ENCODE measurements at places on chromosomes 7 and 10.
A peak's percentile ranks its signal among the peaks of the same experiment; 100 is the strongest.

- DNase-seq, result no peak
Observed at GRCh38 chr7:30286749-30287148, 2.4 kb downstream of the ZNRF2 start.

- no peak for DNase-seq
Observed at GRCh38 chr10:100662067-100662466, 83.3 kb upstream of the PAX2 start.

DNA sequence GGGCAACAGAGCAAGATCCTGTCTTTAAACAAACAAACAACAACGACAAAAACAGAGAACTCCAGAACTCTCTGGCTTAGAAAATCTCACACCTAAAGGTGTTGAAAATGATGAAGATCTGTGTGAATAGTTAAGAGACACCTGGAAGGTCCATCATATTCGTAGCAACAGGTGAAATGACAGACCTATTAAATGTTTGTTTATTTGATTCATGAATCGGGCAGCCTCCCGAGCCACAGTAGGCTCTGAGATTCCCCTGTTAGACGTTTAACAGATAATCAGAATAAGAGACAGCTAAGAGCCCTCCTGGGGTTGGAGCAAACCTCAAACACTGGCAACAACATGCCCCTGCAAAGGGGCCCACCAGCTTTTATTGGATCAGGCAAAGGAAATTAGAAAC, 103.7 kb downstream of the LCOR start:
- DNase-seq, result no peak

GRCh38 chr7:25894902-25895791, 256.9 kb upstream of the NFE2L3 start:
- DNase-seq, result peak; percentile 47

GRCh38 chr10:43453266-43453831, 16.4 kb downstream of the ZNF487 start:
- DNase-seq, result no peak

DNA sequence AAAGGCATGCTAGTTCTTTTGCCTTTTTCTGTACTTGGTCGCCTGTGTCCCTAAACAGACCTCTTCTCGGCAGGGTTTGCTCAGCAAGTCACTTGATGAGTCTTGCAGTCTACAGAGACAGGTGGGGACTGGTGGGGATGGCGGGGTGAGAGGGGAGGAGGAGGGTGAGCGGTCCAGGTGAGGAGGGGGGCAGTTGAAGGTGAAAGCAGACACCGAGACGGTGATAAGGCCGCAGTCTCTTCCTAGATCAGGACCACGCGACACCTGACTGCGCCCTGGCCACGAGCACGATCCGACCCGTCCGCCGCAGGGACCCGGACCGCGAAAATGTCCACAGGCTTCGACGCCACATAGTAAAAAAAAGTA, 566 bp downstream of the ASNS start:
- no peak for DNase-seq

DNA sequence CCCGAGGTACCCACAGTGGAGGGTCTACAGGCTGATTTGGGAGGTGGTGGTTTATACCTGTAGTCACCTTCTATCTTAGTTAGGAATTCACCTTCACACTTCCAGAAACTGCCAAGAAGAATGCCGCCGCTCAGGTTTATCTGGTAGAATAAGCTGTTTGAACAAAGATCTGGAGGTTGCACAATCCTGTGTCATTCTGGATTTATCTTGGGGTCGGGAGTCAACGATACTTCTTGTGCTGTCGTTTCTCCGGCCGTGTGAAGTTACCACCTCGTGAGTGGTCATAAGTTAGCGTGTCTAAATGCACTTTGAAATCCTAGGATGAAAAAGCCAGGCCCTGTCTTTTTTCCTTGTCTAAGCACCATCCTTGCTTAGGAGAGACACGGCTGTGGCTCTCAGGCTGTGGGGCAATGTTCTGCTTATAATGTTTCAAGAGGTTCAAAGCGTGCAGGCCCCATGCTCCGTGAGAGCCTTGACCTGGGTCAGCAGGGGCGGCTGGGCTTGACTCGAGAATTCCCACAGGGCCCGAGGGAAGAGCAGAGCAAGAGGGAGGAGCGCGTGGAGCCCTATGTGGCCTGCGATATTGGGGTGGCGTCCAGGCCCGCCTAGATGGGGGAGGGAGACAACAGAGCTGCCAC, 35.5 kb downstream of the GRIFIN start:
- DNase-seq, result no peak

- no peak for DNase-seq
Observed at GRCh38 chr10:8691498-8692017, 637.1 kb downstream of the GATA3 start.

GRCh38 chr7:115032715-115033703, 111.1 kb downstream of the MDFIC start:
- no peak for DNase-seq

GRCh38 chr10:70996549-70996948, 108.2 kb upstream of the PCBD1 start:
- DNase-seq, result no peak

GRCh38 chr10:24871011-24871935, 81.1 kb downstream of the PRTFDC1 start:
- no peak for DNase-seq

GRCh38 chr10:80579849-80580637, 42.3 kb downstream of the SH2D4B start:
- no peak for DNase-seq

DNA sequence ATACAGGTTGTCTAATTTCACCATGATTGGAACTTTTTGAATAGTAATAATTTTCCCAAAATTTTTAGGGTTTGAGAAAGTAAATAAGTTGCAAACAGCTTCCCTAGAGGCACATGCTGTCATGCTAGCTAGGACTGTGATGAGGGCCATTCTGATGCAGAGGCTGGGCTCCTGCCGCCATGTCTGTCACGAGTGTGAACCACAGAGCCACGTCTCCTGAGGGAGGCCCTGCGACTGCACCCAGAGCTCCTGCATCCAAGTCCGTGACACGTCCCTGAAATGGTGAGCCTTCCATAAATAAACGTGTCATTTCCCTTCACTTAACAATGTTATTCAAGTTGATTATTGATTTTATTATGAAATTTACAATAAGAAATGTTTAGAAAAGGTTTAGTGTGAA, 40.0 kb downstream of the C10orf120 start:
- no peak for DNase-seq

DNA sequence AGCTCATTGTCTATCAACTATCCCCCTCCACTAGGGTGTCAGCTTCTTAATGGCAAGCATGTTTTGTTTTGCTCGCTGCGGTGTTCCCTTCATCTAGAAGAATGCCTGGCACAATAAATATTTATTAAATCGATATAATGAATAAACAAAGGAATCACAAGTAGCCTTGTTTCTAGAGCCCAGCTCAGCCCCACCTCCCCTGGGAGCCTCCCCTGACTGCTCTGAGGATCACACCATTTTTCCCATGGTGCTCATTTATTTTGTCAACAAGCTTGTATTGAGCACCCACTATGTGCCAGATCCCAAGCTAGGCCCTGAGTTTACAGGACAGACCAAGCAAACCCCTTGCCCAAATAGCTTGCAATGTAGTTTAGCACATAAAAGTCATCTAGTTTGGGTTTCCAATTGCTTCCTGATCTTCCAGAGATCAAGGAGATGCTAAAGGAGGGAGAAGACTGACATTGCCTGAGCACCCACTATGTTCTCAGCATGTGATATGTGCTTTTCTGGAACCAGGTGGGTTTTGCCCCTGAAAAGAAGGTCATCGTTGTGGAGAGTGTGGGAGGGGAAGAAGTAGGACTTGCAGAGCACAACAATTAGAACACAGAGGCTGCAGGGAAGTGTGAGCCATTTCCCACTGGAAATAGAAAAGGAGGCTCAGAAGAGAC, 42.3 kb upstream of the GPAM start:
- DNase-seq, result no peak

GRCh38 chr10:21624951-21625350, 90.9 kb downstream of the MLLT10 start:
- no peak for DNase-seq

DNA sequence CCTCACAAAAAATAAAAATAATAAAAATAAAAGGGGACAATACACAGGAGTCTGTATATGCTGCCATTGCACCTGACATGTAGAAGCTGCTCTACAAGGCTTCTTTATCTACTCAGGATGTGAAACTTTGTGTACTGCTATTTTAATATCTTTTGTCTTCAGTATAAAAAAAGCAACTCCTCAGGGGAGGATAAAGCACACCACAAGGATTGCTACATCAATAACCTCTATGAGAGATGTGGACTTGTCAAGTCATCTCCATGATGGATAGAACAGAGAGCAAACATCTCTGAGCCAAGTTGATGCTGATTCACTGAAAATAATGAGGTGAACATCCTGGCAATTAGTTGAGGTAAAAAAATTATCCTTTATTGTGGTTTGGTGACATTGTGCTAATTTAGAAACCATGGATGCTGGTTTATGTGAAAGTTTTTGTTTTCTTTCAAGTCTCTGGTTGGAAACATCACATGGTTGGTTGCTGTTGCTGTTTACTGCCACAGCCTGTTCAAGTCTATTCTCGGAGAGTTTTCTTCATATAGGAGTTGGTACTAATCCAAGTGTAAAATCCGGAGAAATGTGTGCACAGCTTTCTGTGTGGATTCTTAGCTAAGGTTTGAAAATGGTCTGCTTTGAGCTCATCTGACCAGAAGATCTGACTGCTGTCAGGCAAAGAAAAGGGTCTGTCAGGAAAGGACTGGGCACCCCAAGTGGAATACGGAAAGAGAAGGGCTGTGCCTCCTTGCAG, 1.5 kb upstream of the HECW1 start:
- DNase-seq, result no peak

GRCh38 chr10:84193846-84194423, 402 bp upstream of the CDHR1 start:
- no peak for DNase-seq

- DNase-seq, result no peak
Observed at GRCh38 chr10:76784076-76784475, 853.5 kb downstream of the KCNMA1 start.

GRCh38 chr10:72062382-72062781, 26.0 kb downstream of the SPOCK2 start:
- DNase-seq, result no peak

GRCh38 chr7:108078211-108078673, 51.9 kb downstream of the LAMB4 start:
- peak; percentile 61 for DNase-seq

Measured in dermis blood vessel endothelial cell (primary cell).